ENCODE measurements at places on chromosomes 5 and 9.

- DNase-seq, result no peak
Observed at GRCh38 chr9:109906766-109907382, 126.9 kb downstream of the PALM2AKAP2 start.

GRCh38 chr9:131743096-131743495, 3.2 kb upstream of the RAPGEF1 start:
- no peak for DNase-seq

DNA sequence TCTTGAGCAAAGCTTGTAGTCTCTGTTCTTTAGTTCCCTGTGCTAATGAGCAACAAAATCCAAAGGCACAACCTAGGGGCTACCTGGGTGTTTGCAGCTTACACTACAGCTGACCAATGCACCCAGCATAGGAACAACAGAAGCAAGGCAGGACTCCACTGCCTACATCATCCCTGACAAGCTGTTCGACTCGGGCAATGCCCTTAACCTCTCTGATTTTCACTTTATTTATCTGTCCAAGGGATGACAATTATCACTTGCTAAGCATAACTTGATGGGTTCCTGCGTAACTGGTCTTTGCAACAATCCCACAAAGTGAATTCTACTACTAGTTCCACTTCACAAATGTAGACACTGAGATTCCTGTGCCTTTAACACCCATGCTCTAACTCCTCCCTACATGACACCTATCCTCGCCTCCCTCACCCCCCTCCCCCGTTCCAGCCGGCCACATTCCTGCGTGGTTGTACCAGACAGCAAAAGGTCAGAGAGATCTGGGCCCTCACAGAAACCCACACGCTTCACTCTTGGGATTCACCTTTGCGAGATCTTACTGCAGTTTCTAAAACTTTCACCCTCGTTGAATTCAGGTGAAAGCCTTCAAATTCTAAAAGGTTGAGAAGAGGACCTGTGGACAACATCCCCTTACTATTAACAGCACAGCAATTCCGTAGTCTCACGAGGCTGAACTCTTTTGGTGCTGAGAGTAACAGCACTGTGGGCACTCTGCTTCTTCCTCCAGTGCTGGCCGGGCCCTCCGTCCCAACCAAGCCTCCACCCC, 995 bp downstream of the IPPK start:
- peak; percentile 33 for DNase-seq

DNA sequence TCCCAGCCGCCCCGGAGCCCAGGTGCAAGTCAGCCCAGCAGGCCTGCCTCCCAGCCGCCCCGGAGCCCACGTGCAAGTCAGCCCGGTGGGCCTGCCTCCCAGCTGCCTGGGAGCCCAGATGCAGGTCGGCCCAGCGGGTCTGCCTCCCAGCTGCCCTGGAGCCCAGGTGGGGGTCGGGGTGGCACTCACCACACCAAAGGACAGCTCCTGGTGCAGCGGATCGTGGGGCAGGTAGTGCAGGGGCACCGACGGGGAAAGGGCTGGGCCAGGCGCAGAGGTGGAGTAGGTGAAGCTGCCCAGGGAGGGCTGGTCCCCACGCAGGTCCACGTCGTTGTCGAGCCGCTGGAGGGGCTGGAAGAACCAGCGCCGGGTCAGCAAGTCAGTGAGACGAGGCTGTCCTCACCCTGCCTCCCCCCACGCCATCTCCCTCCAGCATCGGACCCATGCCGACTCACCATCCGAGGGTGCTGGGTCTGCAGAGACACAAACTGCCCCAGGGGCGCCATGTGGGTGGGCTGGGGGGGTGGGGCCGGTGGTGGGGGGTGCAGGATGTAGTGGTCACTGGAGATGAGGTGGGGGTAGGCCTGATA, 6.7 kb downstream of the RNF44 start:
- no peak for DNase-seq

GRCh38 chr5:177312649-177313181, 1.0 kb upstream of the MXD3 start:
- peak; percentile 53 for DNase-seq

- no peak for DNase-seq
Observed at GRCh38 chr9:21455320-21455719, 15.1 kb downstream of the IFNA1 start.

- DNase-seq, result peak; percentile 22
Observed at GRCh38 chr5:146751781-146752401, 126.7 kb downstream of the PPP2R2B start.

DNA sequence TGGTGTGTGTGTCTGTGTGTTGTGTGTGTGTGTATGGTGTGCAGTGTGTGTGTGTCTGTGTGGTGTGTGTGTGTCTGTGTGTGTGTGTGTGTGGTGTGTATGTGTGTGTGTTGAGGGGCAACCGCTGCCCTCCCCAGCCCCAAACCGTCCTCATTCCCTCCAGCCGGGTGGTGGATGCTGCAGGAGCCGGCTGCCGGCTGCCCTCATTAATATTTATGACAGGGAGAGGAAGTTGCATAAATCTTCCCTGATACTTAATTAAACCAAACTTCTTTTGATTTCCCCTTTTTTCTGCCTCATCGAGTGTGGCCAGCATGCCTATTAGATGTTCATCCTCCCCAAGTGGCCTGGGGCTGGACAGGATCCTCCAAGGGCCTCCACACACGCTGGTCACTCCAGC, 121.4 kb upstream of the MVB12B start:
- no peak for DNase-seq

DNA sequence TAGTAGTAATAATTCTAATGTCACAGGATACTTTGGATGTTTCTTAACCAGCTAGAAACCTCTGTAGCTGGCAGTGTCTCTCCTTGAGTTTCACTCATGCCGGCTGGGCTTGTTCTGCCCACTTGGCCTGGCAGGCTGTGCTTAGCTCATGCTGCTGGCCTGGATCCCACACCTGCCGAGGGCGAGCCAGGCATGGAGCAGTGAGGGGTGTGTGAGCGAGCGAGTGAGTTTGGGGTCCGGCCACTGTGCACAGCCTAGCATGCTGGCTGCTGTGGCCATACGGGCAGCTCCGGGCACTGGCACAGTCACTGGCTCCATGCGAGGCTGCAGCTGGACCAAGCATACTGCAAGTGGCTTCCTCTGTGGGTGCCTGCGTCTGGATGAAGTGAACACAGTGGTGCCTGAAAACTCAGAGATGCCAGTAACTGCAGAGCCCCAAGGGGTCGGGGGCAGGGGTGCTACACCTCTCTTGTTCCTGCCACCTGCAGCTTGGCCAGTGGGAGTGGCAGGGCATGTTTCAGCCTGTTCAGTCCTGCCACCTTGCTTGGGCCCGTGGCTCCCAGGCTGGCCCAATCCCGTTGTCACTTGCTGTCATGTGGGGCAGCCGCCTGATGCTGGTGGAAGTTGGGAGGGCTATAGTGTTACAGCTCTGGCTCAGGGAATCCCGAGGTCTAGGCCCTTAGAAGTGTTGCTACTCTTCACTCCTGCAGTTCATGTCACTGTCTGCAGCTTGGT, 9.9 kb downstream of the FSD1L start:
- DNase-seq, result no peak

- no peak for DNase-seq
Observed at GRCh38 chr9:129359916-129360536, 182.0 kb upstream of the IER5L start.

GRCh38 chr5:27473307-27474046, 435.1 kb upstream of the CDH9 start:
- no peak for DNase-seq

DNA sequence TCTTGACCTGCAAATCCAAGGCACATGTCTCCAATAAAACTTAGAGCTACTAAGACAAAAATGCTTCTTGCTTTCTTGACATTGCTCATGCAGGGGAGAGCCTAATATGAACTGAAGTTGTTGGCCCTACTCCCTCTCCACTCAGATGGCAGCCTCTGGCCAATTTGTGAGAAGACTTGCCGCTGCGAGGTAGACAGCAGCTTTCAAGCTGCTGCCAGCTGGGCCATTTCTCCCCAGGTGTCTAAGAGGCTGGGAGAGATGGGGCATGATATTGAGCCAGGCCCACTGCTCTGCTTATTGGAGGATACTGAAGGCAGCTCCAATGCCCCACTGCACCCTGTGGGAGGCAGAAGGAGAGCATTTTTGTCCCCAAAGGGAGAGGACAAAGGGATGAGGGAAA, 380.5 kb downstream of the RASEF start:
- DNase-seq, result no peak

DNA sequence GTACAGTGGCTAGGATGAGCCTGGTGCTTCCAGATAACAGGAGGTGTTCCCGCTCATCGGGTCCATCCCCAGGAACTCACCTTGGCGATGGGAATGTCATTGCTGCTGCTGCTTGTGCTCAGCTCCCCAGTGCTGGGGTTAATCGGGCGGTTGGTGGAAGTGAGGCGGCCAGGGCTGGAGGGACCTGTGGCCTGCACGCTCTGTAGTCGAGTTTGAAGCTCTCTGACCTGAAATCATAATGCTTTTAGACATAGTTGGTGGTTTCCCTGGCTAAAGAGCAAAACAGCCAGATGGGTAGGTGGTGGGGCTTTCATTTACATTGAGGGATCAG, 108.5 kb downstream of the DCP2 start:
- no peak for DNase-seq

- DNase-seq, result no peak
Observed at GRCh38 chr9:5112109-5112592, 73.3 kb downstream of the INSL6 start.

- no peak for DNase-seq
Observed at GRCh38 chr5:178368274-178368673, 135.7 kb upstream of the PHYKPL start.

DNA sequence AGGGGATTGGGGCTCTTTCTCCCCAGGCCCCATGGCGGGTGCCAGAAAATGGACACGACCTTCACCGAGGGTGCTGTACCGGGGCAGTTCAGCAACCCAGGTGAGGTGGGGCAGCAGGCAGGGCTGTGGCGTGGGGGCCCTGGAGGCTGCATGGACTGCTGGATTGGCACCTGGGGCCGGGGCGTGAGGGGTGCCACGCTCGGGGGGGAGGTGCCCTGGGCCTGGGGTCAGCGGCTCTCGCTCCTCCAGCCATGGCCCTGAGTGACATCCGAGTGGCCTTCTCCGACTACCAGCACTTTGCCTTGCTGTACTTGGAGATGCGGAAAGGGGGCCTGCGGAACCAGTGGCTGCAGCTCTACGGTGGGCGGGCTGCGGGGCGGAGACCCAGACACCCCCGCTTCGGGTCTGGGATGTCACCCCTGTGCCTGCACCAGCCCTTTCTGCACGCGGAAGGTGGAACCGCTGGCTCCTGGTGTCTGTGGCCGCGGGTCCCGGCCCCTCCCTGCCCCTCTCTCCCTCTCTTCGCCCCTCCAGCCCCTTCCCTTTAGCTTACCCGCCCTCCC, 1.8 kb downstream of the LCNL1 start:
- no peak for DNase-seq

GRCh38 chr5:143921525-143922311, 109.8 kb downstream of the HMHB1 start:
- DNase-seq, result no peak

- no peak for DNase-seq
Observed at GRCh38 chr5:75678155-75678554, 39.1 kb downstream of the POC5 start.

GRCh38 chr5:544675-545355, 20.6 kb upstream of the SLC9A3 start:
- DNase-seq, result no peak

DNA sequence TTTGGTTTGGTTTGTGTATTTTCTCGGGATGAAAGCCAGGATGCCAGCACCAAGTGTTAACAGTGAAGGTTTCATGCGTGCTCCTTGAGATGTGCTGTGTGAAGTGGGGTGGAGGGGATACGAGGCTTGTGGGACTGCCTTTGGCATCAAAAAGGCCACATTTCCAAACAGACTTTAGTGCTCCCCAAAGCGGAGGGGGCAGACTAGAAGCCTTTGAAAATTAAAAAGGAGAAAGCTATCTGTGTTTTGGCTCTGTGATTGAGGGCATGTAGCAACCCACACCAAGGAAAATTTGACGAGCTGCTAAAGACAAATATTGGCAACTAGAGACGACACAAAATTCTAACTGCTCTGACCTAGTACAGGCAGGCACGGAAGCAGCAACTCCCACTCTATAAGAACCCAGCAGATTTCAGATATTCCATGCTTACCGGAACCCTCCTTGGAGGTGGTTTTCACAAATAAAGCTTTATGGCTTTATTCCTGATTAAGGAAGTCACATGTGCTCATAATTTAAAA, 154.5 kb downstream of the ARSB start:
- no peak for DNase-seq

GRCh38 chr9:134983506-134984371, 66.0 kb upstream of the FCN1 start:
- no peak for DNase-seq

DNA sequence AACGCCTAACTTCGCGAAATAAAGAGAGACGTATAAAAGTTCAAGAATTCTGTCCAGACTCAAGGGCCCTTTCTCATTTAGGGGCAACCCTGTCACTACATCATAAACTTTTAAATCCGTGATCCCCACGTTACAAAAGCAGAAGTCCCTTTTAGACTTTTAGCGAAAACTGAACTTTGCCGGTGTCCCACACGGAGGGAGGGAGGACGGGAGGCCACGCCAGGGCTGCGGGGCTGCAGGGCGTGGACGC, 515 bp upstream of the F2R start:
- no peak for DNase-seq

DNA sequence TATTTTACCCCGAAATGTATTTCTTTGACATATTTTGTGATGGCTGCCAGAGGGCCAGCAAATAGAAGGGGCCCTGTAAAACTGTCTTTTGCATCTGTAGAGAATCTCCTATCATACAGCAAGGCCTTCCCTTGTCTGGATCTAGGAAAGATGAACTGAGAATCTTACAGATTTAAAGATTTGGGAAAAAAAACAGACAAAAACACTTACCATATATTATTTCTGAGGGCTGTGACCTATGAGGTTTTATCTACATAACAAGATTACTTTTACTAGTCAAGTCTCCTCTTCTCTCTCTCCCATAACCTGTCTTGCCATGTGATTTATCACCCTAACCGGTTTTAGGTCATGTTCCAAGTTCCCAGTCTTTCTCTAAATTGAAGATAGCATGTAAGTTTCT, 599.2 kb upstream of the CDH6 start:
- DNase-seq, result no peak

- no peak for DNase-seq
Observed at GRCh38 chr5:180395540-180396274, 42.6 kb upstream of the GFPT2 start.

DNA sequence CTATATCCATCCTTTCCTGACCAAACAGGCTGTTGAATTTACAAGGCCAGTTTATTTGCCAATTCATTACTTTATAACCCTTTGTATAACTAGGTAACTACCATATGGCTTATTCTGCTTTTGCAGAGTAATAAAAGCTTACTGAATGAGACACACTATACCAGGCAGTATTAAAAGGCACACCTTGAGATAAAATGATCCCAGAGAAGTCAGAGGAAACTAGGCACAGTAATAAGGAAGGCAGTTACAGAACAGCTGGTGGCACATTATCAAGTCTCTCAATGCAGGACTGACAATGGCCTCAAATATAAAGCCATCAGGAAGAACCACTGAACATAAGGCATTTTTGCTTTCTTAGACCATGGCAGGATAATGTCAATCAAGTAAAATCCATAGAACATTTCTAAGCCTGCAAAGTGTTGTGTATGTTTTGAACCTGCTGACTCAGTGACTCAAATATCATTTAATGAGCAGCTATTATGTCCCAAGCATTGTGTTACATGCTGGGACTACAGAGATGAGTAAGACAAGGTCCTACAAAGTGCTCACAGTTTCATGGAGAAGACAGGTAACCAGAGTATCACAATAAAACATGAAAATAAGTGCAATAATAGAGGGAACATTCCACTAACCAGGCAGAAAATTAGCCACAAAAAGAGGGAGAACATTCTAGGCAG, 52.5 kb downstream of the OXCT1 start:
- DNase-seq, result no peak

- DNase-seq, result no peak
Observed at GRCh38 chr9:34010979-34011378, 37.7 kb downstream of the UBAP2 start.
